Left ventricle myocardium inferior (tissue), 1 donor: ENCODE measurements at places on chromosomes 6 and 20. TPM values are rescaled to one million over a fixed set of nuclear protein-coding genes. Genes with fewer than 3 reads are reported as not detected.

DNA sequence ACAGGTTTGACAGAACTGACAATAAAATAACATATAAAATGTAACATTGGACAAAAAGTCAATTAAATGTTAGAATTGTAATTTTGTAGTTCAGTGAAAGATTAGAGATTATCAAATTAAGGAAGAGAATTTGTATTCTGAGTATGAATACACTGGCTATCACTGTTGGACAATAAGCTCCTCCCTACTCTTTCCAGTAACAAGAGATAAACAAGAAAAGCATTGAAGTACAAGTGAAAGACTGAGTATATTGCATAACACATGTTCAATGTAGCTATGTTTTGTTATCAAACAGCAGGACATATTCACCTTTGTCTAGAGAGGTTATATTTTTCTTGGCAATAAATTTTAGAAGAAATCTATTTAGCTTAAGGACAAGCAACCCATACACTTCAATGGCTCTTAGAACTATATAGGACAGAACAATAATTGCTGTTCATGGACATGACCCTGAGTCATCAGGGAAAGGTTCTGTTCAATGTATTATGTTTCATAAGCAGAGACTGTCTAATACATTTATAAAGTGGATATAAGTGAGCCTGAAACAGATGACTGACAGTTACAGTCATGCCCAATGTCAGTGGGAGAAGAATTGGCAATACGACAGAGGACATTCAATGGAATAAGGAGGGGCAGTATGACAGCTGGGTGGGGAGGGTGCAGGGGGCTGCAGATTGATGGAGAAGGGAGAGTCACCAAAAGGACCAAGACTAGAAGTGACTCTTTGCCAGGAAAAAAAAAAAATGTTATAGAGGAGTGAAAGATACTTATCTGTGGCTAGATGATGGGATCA lies 520.4 kb downstream of the FRK start:
- H3K4me3 ChIP-seq, result no peak overlapping the region
- DNase-seq, result no peak
- H3K4me1 ChIP-seq, result no peaks in the 10 kb centered on the region
- H3K27ac ChIP-seq, result no peak overlapping the region
- H3K36me3 ChIP-seq, result no peaks in the 10 kb centered on the region

- H3K4me1 ChIP-seq, result no peaks in the 10 kb centered on the region
- no peak overlapping the region for H3K27ac ChIP-seq
- DNase-seq, result no peak
- H3K4me3 ChIP-seq, result no peak overlapping the region
- no peaks in the 10 kb centered on the region for H3K27me3 ChIP-seq
Observed at GRCh38 chr20:53718142-53719021, 124.7 kb upstream of the ZNF217 start.

- no peaks in the 10 kb centered on the region for H3K36me3 ChIP-seq
- no peak overlapping the region for H3K27ac ChIP-seq
- no peak overlapping the region for H3K4me3 ChIP-seq
- no peak for DNase-seq
- H3K4me1 ChIP-seq, result no peaks in the 10 kb centered on the region
Observed at GRCh38 chr6:17995414-17995813, 8.0 kb upstream of the KIF13A start.

The CD93 gene
- 35.7 TPM for total RNA-seq

GRCh38 chr20:63702751-63703470 lies 4.9 kb downstream of the ARFRP1 start:
- no peak overlapping the region for H3K4me3 ChIP-seq
- no peak for DNase-seq
- H3K36me3 ChIP-seq, result peaks cover 37% of the 10 kb centered on the region
- no peak overlapping the region for H3K27ac ChIP-seq

DNA sequence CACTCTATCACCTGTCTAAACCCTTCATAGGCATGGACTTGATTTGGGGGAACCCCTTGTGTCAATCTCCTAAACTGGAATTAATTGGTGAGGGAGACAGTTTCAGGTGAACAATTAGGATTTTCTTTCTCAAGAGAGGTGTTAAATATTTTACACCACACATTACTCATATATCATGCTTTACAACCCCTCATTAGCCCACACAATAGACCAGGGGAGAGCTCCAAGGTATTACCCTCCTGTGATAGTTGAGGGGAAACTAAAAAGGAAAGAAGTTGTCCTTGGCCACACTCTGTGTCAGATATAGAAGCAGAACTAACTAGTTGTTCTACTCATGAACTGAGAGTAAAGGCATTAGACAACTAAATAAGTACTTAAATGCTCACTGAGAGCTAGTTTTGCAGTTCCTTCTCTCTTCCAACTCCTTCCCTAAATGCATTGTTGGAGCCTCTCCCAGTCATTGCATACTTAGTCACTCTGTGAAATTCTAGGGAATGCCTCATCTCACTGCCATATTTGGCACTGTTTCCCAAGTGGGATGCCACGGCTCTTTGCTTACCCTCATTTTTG lies 183.7 kb upstream of the CEP162 start:
- no peaks in the 10 kb centered on the region for H3K27me3 ChIP-seq
- H3K36me3 ChIP-seq, result no peaks in the 10 kb centered on the region
- no peak overlapping the region for H3K4me3 ChIP-seq

The PCSK2 gene
- total RNA-seq, result 0.74 TPM

GRCh38 chr6:42401613-42401951 lies 50.1 kb downstream of the TRERF1 start:
- no peak overlapping the region for H3K4me3 ChIP-seq
- no peaks in the 10 kb centered on the region for H3K36me3 ChIP-seq
- no peak overlapping the region for H3K27ac ChIP-seq
- no peak for DNase-seq

GRCh38 chr6:44235269-44235668 lies 11.6 kb upstream of the HSP90AB1 start:
- peaks cover 32% of the 10 kb centered on the region for H3K36me3 ChIP-seq
- DNase-seq, result no peak
- H3K4me1 ChIP-seq, result peaks cover 81% of the 10 kb centered on the region
- peak overlapping the region; percentile 98 for H3K27ac ChIP-seq

GRCh38 chr20:62027116-62027515 lies 38.6 kb downstream of the TAF4 start:
- peaks cover 57% of the 10 kb centered on the region for H3K4me1 ChIP-seq
- no peak for DNase-seq
- no peaks in the 10 kb centered on the region for H3K36me3 ChIP-seq
- H3K27ac ChIP-seq, result no peak overlapping the region

The TNFRSF21 gene
- 6.3 TPM for total RNA-seq

GRCh38 chr6:41470331-41471063 lies 75.7 kb upstream of the FOXP4 start:
- H3K4me1 ChIP-seq, result peaks cover 19% of the 10 kb centered on the region
- H3K27me3 ChIP-seq, result peaks cover 86% of the 10 kb centered on the region
- peak; percentile 41 for DNase-seq
- peak overlapping the region; percentile 42 for H3K4me3 ChIP-seq
- H3K27ac ChIP-seq, result no peak overlapping the region
- no peaks in the 10 kb centered on the region for H3K36me3 ChIP-seq

DNA sequence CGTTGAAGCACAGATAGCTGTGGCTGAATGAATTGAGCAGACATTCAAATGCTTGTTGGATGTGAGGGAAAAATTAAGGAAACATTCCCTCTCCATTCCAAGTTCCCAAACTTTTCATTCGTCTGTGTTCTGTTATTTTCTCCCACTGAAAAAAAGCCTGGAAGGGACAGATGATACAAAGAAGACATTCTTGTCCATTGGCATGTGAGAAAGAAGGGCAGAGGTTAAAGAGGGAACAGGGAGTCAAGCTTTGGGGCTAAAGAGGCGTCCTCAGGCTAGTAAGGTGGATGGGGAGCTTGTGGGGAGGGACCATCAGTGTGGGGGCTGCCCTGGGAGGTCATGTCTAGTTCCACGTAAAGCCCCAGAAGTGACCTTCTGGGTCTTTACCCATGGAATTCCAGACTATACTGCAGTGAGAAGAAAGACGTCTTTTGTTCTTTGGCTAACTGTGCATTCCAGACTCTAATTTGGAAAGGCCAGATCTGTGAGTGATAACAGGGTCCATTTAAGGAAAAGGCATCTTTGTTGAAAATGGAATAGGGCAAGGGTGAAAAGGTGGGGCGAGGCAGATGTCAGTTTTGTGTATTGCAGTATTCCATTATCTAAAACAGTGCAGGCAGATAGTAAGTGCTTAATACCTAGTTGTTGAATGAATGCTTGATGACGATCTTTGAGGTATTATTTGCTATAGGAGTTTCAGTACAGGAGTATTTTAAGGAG lies 117.5 kb downstream of the SOX4 start:
- no peaks in the 10 kb centered on the region for H3K36me3 ChIP-seq
- no peak overlapping the region for H3K27ac ChIP-seq
- H3K4me1 ChIP-seq, result peaks cover 23% of the 10 kb centered on the region
- no peak for DNase-seq
